HTR-8/SVneo (cell line): ENCODE measurements at places on chromosomes 5 and 9.
A peak's percentile ranks its signal among the peaks of the same experiment; 100 is the strongest.

GRCh38 chr5:2909035-2909434, 157.6 kb upstream of the IRX2 start:
- no peak for DNase-seq

GRCh38 chr9:19371942-19372341, 8.1 kb downstream of the RPS6 start:
- no peak for DNase-seq

DNA sequence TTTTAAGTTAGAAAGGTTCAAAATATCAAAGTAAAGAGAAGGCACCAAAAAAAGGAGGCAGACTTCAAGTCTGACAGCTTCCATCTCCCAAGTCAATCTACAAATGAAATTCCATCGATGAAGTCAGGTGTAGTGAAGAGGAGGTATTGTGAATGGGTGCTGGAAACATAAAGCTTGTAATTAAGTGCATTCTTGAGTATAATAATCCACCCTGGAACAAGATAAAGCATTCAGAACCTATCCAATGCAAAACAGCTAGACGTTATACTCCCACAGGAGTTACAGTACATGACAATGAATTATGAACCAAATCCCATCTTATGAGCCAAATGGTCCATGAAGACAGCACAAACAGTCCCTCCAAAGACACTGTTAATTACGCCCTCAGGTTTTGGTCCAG, 22.3 kb downstream of the BNC2 start:
- no peak for DNase-seq

DNA sequence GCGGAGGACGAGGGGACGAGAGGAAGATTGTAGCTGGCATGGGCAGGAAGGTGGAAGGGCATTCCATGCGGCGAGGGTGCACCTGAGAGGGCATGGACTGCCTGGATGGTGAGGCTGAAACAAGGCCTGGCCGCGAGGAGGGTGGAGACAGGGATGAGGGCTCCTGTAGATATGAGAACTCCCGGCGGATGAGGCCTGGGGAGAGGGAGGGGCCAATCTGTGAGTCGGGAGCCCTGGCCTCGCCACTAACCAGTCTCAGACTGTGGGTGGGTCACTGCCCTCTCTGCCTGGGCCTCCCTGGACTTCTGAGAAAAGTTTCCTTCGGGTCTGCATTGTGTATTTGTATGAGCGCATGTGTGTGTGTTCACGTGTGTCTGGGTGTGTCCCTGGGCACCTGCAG, 55.4 kb downstream of the LMX1B start:
- no peak for DNase-seq

DNA sequence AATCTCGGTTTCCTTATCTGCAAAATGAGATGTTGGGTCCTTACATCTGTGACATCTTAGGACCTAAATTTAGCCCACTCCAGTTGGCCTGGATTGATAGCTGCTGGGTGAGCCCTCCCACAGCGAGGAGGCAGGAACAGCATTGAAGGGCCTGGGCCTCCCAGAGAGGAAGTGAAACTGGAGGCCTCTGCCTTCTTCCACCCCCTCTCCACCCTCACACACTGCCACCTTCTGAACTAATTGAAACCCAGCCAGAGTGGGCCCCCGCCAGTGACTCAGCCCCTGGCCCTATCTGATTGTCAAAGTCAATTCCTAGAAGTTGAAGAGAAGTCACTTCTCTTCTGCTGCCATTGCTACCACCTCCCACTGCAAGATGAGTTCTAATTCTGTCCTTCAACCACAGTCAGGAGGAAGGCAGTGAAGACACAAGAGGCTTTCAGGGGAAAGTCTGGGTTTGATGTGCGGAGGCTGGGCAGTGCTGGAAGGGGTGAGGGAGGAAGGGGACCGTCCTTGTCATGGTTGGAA, 55.2 kb upstream of the NEK6 start:
- DNase-seq: peak; percentile 41

GRCh38 chr5:125717209-125717608, 706.0 kb upstream of the GRAMD2B start:
- peak; percentile 5 for DNase-seq

DNA sequence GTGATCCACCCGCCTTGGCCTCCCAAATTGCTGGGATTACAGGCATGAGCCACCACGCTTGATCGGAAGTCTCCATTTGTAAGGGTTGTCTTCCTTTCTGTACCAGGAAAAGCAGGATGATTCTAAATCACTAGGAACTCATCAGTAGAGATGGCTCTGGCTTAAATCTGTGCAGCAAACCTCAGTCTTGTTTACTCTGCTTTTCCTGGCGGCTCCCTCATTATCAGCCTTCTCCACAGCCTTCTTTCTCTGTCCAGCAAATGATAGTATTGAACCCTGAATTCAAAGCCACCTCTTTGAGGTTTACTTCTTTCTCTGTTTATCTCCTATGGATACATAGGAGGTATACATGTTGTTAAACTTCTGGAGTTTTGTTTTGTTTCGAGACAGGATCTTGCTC, 43.0 kb upstream of the GNE start:
- no peak for DNase-seq

GRCh38 chr9:111076519-111076918, 38.2 kb upstream of the LPAR1 start:
- no peak for DNase-seq

DNA sequence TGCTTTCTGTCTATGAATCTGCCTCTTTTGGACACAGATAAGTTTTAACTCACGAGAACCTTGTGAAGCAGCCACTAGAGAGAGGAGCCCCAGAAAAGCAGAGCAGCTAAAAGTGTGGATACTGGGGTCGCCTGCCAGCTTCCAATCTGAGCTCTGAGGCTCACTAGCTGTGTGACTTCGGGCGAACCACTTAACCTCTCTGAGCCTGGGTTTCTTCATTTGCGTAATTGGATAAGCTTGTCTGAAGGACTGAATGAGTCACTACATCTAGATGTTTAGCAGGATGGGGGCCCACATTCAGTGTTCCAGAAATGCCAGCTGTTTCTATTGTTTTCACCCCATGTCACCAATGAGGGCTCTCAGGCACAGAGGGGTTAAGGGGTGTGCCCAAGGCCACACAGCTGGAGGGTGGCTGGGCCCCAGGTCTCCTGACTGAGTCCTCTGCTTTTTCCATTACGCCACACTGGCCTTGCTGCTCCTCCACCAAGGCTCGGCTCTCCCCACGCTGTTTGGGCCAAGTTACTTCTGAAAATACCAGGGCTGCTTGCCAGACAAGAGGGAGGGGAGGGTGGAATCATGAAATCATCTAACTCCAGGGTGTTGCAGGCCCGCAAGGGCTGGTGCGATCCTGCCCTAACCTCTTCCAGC, 36.2 kb downstream of the SH3PXD2B start:
- no peak for DNase-seq

- DNase-seq: no peak
Observed at GRCh38 chr5:99945478-99946442, 589.4 kb upstream of the FAM174A start.

GRCh38 chr5:172078726-172079345, 72.4 kb upstream of the FBXW11 start:
- no peak for DNase-seq

DNA sequence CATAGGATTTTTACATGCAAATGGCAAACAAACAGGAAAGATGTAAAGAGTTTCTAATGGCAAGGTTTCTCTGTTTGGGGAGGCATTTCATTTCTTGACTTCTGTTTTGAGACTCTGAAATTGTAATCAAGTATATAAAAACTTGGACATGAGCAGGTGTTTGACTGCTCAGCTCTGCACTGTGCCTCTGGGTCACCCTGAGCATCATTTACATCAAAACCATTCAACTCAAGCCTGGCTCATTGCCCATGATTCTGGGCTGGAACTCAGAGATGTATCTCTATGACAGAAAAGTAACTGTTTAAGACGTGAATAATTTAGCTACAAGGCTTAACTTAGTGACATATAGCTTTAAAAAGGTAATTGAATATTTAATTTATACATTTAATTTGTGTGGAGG, 1402.4 kb upstream of the NUDT12 start:
- no peak for DNase-seq

- no peak for DNase-seq
Observed at GRCh38 chr5:131671409-131671808, 36.4 kb upstream of the RAPGEF6 start.

DNA sequence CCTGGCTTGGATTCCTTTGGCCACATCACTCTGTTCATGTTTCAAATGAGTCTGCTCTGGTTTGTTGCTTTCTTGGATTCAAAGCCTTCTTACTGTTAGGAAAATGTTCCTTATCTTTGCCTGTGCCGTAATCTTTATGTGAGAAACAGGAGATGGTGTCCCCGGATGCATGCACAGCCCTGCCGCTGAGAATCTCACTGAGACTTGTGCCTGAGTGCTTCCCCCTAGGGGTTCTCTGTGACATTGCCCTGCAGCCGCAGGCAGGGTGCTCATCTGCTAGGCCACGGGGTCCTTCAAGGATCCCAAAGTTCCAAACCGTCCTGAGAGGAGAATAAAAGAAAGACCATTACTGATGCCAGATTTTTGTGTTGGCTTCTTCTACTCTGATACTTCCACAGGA, 81.4 kb upstream of the ANKRD55 start:
- no peak for DNase-seq

- no peak for DNase-seq
Observed at GRCh38 chr5:132492386-132493125, 2.0 kb upstream of the IRF1 start.

GRCh38 chr9:21160178-21160577, 6.3 kb downstream of the IFNA21 start:
- no peak for DNase-seq

GRCh38 chr5:120690621-120691407, 226.7 kb downstream of the PRR16 start:
- DNase-seq: no peak

DNA sequence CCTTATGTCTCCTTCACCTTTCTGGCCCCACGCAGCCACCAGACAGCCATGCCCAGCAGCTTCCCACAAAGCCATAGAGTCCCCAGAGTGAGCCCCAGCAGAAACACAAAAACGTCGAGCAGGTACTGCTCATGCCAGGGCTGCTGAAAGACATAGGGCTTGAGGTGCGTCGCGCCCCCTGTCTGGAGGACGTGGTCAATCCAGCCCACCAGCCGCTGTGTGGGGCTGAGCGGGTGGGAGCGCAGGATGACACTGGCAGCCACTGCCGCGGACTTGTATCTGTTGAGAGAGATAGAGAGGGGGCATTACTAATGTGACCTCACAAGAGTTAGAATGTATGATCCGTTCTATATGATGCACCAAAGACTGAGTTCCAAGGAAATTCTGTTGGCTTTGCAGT, 31.0 kb downstream of the UGT3A2 start:
- DNase-seq: no peak

- no peak for DNase-seq
Observed at GRCh38 chr5:154157483-154158378, 32.8 kb upstream of the GALNT10 start.

- peak; percentile 45 for DNase-seq
Observed at GRCh38 chr5:141040093-141040770, 10.9 kb upstream of the PCDHB1 start.

DNA sequence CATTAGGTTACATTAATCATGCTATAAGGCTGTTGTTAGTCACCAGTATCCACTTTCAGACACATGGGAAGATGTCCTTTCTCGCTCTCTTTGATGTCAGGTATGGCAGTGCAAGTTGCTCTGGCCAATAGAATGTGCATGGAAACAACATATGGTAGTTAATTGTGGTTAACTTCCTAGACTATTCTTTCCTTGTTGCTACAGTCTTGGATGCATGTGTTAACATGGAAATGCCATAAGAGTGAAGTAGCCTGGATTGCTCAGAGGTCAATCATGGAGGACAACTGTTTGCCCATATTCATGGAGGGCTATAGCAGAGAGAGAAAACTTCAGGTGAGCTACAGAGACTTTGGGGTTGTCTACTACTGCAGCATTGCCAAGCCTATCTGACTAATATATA, 245.8 kb upstream of the GAS1 start:
- no peak for DNase-seq

DNA sequence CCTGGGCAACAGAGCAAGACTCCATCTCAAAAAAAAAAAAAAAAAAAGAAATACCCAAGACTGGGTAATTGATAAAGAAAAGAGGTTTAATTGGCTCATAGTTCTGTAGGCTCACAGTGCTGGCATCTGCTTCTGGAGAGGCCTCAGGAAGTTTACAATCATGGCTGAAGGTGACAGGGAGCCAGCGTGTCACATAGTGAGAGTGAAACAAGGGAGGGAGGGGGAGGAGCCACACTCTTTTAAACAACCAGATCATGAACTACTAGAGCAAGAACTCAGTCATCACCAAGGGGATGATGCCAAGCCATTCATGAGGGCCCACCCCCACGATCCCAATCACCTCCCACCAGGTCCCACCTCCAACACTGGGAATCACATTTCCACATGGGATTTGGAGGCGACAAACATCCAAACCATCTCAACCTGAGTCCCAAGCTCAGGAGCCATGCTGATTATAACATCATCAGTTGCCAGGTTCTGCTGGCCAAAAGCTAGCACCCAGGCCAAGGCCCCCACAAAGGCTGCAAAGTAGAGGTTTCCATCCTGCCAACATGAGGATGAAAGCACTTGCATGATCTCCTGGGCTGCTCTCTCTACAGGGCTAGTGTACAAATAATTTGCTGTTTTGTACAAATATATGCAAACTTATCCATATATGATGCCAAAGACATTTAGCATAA, 15.3 kb downstream of the DENND1A start:
- no peak for DNase-seq

DNA sequence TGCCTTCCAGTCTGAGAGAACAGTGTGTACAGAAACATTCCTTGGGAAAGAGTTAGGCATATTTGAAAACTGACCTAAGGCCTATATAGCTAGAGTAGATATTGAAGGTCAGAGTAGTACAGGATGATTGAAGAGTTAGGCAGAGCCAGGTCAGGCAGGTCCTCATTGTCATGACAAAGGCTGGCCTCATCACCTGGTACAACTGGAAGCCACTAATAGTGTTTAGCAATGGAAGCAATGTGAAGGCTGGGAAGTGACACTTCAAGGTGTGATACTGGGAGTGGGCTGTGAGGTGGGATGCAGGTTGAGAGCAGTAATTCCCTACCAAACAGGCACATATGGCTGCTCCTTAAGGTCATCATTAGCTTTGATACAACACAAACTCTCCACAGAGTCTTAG, 123.6 kb upstream of the CCNH start:
- DNase-seq: no peak

GRCh38 chr5:95959888-95960666, 1.6 kb downstream of the ELL2 start:
- DNase-seq: no peak

DNA sequence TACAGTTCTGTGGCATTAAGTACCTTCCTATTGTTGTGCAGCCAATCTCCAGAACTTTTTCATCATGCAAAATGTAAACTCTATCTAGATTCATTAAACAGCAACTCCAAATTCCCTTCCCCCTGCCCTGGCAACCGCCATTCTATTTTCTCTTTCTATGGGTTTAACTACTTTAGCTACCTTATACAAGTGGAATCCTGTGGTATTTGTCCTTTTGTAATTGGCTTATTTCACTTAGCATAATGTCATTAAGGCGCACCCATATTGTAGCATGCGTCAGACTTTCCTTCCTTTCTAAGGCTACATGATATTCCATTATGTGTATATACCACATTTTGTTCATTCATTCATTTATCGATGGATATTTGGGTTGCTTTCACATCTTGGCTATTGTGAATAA, 142.4 kb downstream of the CAAP1 start:
- no peak for DNase-seq

GRCh38 chr9:114484854-114485443, 20.3 kb downstream of the WHRN start:
- peak; percentile 37 for DNase-seq
